ENCODE measurements at places on chromosomes 1 and 21.

DNA sequence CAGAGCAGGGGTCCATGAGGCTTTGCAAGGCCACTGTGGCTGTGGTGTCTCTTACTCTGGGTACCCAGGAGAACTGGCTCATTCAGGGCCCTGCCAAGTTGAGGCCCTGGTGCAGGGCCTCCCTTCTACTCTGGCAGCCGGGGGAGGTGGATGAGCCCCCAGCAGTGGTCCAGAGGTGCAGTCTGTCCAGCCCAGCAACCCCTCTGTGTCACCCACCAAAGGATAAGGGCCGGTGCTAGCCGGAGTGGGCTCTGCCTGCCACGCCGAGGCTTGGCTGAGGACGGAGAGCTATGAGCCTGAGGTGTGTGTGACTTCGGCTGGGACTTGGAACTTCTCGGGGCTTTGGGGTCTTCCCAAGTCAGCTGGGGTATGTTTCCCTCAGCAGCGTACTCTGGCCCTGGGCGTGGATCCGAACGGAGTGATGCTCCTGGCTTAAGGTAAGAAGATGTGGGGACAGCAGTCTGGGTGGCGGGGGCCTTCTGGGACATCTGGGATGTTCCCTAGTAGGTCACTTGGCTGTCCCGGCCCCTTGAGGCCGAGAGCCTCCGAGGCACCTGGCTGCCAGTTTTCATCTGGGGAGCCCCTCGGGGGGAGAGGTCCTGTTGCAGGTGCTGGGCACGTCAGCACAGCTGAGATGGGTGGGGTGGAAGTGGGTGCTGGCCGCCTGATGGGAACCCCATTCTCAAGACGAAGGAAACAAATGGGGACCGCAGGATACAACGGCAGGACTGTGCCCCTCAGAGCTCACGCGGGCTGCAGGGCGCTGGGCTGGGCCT is 25.9 kb downstream of the RUNX3 start:
- DNase-seq: no peak

- DNase-seq: no peak
Measured at GRCh38 chr1:19949016-19949415, 25.6 kb upstream of the PLA2G2E start.

GRCh38 chr1:214920337-214920736 is 162.2 kb upstream of the KCNK2 start:
- DNase-seq: no peak

GRCh38 chr21:15183813-15184257 is 119.0 kb upstream of the NRIP1 start:
- DNase-seq: no peak

DNA sequence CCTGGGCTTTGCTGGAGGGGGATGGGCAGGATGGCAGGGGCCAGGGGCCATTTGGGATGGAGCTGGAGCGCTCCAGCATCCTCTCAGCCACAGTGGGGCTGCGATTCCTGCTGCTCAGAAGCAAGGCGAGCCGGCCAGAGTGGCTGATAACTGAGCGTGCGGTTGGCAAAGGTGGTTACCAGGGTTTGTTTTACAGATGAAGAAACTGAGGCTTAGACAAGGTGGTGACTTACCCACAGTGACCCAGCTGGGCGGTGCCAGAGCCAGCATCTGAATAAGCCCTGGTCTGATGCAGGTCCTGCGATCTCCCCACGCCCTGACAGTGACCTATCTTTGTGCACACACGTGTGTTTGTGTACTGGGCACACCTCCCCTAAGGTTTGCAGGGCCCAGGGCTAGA is 5.9 kb upstream of the PRXL2B start:
- DNase-seq: no peak

DNA sequence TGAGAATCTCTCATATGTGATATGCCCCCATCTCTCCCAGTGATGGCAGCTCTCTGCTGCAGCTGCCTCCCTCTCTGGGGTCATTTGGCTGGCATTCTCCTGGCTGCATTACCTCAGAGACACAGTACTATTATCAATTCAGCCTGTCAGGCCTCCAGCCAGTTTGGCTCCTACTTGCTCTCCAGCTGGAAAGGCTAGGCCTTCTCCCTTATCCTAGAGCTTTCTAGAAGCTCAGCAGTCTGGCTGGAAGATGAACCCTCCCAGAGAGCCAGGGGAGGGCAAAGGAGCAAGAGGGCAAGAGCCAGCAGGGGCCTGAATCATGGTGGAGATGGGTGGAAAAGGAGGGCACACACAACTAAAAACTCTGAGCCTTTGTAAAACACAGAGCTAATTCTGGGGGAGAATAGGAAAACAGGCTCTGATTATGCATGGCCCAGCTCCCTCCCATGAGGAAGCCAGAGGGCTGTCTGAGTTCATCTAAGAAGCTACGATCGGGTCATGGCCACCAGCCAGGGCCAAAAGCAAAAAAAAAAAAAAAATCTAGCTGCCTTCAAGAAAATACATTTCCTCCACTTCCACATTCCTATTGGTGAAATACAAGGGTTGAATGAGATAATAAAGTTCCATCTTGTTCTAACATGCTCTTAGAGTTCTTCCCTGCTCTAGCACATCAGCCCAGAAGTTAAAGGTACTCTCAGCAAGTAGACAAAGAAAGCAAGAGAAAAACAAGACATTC is 8.8 kb downstream of the LAMB3 start:
- no peak for DNase-seq

GRCh38 chr1:99670583-99670982 is 24.7 kb downstream of the PALMD start:
- DNase-seq: no peak

- peak; percentile 73 for DNase-seq
Measured at GRCh38 chr1:41917835-41918449, 780 bp downstream of the HIVEP3 start.

GRCh38 chr1:25105836-25106235 is 126.5 kb downstream of the SYF2 start:
- DNase-seq: no peak

- no peak for DNase-seq
Measured at GRCh38 chr1:24206516-24207394, 19.7 kb upstream of the IFNLR1 start.

GRCh38 chr1:4485878-4486277 is 168.5 kb upstream of the AJAP1 start:
- DNase-seq: no peak

- no peak for DNase-seq
Measured at GRCh38 chr1:157497284-157497683, 55.0 kb downstream of the FCRL5 start.

DNA sequence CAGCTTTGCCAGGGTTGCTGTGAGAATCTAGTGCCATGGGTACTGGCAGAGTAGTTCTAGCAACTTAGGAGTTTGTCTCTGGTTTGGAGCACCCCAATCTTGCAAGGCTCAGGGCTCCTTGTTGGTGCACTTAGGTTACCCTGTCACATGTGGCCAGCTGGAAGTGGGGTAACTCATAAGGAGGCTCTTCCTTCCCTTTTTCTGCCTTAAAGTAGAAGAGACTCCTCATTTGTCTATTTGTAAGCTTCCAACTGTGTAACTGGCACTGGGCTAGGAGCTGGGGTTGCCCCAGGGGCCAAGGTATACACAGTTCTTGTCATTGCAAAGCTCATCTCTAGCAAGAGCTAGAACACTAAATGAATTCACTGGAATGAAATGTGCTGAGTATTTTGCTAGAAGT is 10.6 kb downstream of the MROH7 start:
- DNase-seq: no peak

- no peak for DNase-seq
Measured at GRCh38 chr1:33836911-33837310, 27.0 kb upstream of the HMGB4 start.

DNA sequence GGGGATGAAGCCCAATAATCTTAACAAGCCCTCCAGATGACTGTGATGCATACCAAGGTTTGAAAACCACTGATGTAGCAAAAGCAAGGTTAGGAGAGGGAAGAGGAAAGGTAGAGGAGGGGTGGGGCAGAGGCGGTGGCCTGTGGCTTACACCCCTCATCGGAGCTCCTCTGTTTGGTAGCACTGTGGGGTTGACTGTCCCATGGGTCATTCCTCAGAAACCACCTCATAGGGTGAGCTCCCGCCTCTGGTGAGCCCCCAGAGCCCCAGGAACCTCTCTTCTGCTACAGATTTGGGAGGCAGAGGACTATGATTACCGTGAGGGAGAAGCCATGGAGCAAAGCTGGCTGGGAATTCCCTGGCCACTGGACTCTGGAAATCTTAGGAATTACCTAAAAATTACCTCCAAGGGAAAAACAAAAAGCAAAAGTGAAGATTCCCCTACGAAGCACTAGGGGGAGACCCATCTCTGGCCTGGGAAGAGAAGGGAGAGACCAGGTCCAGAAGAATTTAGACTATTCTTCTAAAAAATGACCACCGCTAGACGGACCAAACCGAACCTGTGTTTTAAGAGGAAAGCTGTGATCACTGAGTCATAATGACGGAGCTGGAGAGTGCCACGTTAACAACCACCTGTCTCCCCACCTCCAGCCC is 1.5 kb upstream of the RASSF5 start:
- no peak for DNase-seq

- no peak for DNase-seq
Measured at GRCh38 chr1:199859491-199859933, 168.0 kb upstream of the NR5A2 start.

GRCh38 chr1:41468122-41468762 is 16.2 kb downstream of the EDN2 start:
- no peak for DNase-seq

GRCh38 chr1:54053745-54054437 is 483 bp downstream of the TCEANC2 start:
- no peak for DNase-seq

DNA sequence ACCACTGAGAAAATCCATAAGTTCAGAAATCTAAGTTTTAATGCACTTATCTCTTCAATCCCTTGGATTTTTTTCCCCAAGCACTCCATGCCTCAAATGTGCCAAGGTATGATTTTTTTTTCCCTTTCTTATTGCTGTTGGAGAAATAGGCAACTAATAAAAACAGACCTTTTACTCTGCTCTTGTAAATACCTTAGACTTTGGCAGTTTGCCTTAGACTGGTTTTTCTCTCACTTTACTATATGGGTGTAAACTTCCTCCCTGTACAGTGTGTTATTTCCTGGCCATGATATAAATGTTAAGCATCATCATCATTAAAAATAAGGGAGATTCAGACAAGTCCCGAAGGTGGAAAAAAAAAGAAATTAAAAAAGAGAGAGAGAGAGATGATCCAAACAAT is 65.7 kb downstream of the LRRC8C start:
- DNase-seq: no peak

- DNase-seq: no peak
Measured at GRCh38 chr1:204684206-204684570, 1.4 kb downstream of the LRRN2 start.

DNA sequence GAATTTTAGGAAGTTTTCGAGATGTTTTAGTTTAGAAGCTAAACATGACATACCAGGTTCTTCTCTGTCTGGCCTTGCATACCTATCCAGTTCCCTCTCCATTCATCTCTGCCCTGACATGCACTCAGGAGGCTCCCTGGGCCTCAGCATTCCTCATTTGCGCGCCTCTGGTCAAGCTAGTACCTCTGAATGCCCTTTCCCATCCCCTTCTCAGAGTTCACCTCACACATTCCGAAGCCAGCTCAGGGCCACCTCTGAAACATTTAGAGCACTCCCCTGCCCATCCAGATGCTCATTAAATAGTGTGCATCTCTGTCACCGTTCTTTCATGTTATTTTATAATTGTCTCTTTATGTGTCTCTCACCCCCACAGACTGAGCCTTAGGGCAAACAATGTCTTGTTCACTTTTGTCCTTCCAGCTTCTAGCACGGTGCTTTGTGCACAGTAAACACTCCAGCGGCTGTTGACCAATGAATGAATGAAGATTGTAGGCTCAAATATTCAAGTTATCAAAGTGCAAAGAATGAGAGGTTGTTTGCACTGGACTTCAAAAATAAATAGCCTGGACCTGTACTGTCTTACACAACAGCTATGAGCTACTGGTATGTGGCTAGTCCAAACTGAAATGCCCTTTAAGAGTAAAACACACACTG is 1.2 kb upstream of the DHCR24 start:
- no peak for DNase-seq

- no peak for DNase-seq
Measured at GRCh38 chr1:163537809-163538208, 216.1 kb downstream of the NUF2 start.

- peak; percentile 75 for DNase-seq
Measured at GRCh38 chr1:924656-925560, 1.2 kb downstream of the SAMD11 start.

DNA sequence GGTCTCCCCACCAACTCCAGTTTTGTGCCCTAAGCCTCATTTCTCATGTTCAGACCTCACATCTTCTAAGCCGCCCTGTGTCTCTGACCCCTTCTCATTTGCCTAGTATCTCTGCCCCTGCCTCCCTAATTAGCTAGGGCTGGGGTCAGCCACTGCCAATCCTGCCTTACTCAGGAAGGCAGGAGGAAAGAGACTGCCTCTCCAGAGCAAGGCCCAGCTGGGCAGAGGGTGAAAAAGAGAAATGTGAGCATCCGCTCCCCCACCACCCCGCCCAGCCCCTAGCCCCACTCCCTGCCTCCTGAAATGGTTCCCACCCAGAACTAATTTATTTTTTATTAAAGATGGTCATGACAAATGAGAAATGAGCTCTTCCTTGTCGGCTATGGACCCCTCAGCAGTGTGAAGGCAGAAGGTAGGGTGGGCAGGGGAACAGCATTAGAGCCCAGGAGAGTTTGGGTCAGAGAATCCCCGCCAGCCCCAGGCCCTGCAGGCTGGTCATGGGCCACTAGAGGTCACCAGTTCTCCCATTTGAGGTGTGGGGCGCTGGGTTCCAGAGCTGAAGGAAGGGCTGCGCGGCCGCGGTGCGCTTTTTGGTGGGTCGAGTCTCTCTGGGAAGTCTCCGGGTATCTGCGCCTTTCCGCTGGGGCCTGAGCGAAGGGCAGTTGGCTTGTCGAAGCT is 11.5 kb downstream of the ADAMTSL4 start:
- DNase-seq: peak; percentile 95

DNA sequence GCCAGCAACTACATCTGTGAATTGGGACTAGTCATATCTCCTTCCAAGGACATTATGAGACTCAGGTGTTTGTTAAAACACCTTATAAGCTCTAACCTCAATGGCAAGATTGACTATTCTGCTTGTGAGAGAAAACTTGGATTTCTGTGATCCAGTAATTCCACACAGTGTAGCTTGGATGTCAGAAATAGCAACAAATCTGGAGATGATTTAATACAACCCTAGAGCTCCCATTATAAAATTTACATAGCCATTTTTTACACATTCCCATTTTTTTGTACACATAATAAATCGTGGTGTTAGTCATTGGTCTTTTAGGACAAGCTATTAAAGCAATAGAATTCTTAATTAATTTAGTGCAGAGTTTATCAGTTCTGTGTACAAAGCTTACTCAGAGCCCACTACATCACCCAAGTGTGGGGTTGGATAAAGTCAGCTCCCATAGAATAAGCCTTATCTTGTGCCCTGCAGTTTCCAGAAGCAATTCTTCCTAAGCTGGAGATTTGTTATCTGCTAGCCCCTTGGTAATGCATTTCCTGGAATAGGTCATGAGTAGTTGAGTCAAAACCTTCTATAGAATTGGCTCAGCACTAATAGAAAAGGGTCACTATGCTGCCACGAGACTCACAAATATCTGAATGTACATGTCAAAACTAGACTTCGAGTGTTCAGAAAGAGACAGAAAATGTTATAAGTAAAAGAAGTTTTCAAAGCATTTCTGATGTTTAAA is 434.0 kb upstream of the RUNX1 start:
- no peak for DNase-seq

GRCh38 chr1:201946224-201946908 is at the start of gene LMOD1:
Gene LMOD1, minus strand, starts transcription at chr1:201946548. Its CDS starts 208 bp downstream, at chr1:201946340.
- peak; percentile 74 for DNase-seq

- DNase-seq: no peak
Measured at GRCh38 chr1:175400766-175401165, 208.2 kb upstream of the KIAA0040 start.
